ENCODE measurements at places on chromosomes 7 and 10.

DNA sequence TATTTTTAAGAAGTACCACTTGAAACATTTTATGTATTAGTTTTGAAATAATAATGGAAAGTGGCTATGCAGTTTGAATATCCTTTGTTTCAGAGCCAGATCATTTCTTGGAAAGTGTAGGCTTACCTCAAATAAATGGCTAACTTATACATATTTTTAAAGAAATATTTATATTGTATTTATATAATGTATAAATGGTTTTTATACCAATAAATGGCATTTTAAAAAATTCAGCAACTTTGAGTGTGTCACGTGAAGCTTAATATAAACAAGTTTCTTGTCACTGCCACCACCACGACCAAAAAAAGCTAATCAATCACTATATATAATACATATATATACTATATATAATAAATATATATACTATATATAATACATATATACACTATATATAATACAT, 4.8 kb downstream of the IL6 start:
- no peak for DNase-seq

DNA sequence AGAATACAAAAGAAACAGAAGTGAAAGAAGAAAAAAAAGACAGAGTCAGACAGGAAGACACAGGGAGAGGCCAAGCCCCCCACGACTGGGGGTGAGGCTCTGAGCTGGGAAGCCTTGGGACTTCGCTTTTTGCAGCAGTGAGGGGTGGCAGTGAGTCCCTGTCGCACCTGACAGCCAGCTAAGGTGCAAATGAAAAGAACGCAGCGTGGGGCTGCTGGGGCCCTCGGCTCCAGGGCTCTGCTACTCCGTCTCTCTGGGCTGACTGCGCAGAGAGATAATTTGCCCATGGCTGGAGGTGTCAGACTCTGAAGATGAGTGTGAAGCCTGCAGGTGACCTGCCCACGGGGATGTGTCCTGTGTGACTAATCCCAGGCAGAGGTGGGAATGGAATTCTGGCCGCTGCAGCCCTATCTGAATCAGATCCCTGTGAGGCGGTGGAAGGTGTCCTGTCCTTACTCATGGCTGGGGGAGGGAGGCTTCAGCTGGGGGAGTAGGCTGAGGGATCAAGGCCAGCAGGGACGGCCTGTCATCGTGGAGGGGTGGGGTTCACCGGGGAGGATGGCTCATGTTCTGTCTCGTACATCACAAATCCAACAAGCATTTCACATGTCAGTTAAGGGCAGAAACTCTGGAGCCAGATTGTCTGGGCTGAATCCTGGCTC, 96.4 kb downstream of the SLIT1 start:
- no peak for DNase-seq

- DNase-seq = no peak
Measured at GRCh38 chr10:112330607-112331160, 43.2 kb upstream of the ACSL5 start.

- DNase-seq = peak; percentile 64
Measured at GRCh38 chr7:2209146-2209960, 23.4 kb downstream of the MAD1L1 start.

GRCh38 chr7:110090110-110090820, 1000.7 kb upstream of the LRRN3 start:
- peak; percentile 38 for DNase-seq

DNA sequence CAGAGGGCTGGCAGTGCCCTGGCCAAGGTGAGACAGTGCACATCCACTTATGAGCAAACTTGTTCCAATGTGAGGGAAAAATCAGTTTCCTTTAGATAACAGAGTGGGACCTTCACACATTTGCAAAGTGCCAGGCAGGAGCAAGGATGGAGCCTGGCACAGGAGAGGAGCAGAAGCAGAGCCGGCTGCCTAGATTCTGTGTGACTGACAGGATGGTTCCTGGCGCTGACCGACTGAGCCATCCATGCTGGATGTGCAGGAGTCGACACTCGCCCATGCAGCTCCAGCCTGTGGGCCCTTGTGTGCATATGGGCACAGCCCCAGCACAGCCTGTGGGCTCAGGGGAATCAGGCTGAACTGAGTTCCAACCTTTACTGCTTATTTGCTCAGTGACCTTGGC, 346.5 kb downstream of the GRID1 start:
- DNase-seq = no peak

DNA sequence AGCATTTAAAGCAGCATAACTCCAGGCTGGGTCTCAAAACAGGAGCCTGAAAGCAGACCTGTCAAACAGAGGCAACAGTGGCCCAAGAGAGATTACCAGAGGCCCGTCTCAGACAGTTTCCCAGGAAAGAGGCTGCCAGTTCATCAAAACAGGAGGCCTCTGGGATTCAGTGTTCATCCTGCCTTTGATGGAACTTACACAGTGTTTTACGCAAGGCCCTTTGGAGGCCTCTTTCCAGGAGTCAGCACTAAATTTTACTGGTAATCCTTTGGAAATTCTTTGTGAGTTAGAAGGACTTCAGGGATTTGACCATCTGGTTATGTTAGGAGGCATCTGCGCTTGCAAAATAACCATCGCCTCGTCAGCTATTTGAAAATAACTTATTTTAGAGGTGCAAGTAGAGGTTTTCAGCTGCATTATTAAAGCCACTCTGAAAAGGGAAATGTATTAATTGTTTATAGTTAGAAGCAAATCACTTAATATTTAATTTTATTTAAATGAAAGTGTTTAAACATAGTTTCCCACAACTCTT, 501.2 kb upstream of the COBL start:
- DNase-seq = no peak

- no peak for DNase-seq
Measured at GRCh38 chr10:18737236-18737635, 78.0 kb downstream of the ARL5B start.

- DNase-seq = no peak
Measured at GRCh38 chr10:44183667-44184632, 200.9 kb downstream of the CXCL12 start.

GRCh38 chr10:36087006-36088005, 445.2 kb upstream of the FZD8 start:
- DNase-seq = no peak

Data from common myeloid progenitor, CD34-positive (primary cell).